ENCODE measurements at places on chromosomes 5 and 9.

GRCh38 chr5:132012371-132013005, 1.0 kb upstream of the ACSL6 start:
- peak; percentile 75 for DNase-seq

DNA sequence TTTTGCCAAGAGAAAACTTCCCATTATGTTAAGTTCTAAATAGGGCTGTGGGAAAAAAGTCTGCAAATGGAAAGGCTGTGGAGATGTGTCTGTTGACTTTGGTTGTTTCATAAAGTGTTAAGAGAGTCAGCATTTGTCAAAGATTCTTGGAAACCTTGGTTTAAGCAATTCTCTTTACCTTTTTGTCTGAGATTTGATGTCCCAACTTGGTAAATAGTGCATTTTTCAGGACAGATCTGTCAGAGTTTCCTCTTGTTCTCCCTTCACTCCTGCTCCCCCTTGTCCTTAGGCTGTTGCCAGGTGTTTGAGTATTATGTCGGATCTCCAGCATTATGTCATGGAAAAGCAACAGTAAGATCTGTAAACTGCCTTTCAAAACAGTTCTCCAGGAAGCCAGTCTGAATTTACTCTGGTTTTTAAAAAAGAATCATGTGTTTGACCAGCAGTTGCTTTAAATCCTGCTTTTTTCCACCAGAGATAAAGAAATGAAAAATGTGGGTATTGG, 79.1 kb upstream of the ADAMTSL1 start:
- DNase-seq: no peak

DNA sequence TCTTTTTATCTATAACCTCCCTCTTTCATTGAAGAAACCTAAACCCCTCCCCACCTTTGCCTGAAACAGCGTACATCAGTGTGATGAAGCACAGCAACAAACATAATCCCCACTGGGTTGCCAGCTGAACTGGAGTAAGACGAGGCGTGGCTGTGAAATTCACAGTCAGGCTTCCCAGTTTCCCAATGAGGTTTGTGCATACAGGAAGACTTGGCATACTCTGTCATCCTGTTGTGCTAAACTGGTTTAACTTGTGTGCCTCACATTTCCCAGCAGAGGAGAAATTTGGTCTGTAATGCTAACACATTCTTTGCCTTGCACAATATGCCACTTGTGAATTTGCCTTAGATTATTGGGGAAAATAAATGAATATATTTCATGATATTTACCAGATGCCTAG, 121.5 kb downstream of the SV2C start:
- DNase-seq: no peak

- DNase-seq: no peak
These were observed 11.3 kb downstream of the IL7R start for GRCh38 chr5:35867998-35868397.

DNA sequence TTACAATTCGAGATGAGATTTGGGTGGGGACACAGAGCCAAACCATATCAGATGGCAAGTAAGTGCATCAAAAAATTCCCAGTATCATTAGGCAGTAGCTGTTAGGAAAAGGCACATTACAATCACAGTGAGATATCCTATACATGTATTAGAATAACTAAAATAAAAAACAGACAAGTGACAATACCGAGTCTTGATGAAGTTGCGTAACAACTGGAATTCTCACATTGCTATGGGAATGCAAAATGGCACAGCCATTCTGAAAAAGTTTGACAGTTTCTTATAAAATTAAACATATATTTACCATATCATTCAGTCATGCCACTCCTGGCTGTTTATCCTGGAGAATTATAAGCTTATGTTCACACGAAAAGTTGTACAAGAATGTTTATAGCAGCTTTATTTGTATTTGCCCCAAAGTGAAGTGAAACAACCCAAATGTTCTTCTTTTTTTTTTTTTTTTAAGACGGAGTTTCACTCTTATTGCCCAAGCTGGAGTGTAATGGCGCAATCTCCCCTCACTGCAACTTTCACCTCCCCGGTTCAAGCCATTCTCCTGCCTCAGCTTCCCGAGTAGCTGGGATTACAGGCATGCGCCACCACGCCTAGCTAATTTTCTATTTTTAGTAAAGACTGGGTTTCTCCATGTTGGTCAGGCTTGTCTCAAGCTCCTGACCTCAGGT, 93.1 kb upstream of the TLE1 start:
- DNase-seq: no peak

DNA sequence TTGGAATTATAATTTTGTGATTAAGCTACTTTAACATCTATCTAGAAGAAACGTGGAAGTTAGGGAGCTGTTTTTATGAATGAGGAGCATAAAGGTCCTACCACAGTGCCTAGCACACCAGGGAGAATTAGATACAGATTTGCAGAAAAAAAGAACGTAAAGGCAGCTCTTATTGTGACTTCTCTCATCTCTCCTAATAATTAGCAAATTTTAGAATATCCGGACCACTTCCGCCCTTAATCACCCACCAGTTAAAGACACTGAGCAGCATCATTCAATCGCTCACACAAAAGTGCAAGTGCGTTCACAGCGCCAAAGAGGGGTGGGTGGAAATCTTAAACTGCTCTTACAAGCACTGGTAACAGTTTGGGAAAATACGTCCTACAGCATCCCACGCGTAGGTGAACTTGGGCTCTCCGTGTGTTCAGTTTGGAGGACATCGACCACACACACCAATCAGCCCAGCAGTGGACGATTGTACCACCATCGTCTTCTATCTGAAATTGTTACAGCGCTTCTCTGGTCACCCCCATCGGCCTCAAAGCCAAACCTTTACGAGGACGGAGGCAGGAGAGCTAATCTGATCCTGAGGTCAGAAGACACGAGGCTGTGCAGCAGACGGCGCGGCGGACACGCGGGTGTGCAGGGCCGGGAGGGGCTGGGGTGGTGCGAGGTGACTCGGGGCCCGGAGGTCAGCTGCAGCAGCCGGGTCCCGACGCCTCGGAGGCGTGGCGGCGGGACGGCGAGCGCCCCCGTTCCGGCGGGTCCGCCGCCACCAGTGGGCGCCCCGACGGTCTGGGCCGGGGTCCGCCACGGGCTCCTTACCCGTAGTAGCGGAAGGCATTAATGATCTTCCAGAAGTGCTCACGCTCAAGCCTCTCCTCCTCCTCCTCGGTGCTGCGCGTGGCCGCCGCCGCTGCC, 646 bp downstream of the CARNMT1 start:
- peak; percentile 53 for DNase-seq

DNA sequence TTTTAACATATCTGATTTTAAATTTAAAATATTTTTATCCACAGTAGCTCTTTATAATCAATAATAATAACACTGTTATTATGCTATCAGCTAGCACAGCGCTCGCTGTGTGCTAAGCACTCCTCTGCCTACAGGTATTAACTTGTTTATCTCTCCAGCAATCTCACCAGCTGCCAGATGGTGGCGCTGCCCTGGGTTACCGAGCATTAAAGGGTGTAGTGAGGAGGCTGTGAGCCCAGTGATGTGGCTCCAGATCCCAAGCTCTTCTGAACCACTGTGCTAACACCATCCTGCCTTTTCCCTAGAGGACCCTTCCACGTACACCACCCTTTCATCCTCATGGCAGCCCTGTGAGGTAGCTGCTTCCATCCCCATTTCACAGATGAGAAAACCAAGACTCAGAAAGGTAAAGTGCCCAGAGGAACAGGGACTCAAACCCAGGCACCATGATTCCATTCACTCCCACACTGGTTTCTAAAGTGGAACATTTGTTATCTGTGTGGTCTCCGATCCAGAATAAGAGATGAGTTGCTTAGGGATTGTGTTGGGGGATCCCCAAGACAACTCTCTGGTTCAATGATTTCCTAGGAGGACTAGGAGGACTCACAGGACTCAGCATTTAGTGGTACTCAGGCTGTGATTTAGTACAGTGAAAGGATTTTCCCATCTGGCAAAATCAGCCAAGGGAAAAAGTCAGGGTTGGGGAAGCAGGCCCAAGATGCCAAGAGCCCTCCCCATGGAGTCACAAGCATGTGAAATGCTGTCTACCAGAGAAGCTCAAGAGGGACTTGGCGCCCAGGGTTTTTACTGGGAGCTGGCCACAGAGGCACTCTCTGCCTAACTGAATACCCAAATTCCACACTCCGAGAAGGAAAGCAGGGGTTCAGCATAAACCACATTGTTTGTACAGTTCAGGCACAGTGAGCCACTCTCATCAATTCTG, 7.0 kb downstream of the IGFBPL1 start:
- peak; percentile 50 for DNase-seq

- DNase-seq: no peak
These were observed 2115.0 kb downstream of the MAT2B start for GRCh38 chr5:165620394-165620793.

- no peak for DNase-seq
These were observed 30.4 kb upstream of the SLIT3 start for GRCh38 chr5:169331292-169331852.

- DNase-seq: no peak
These were observed 48.5 kb downstream of the LRRC70 start for GRCh38 chr5:62627121-62627520.

DNA sequence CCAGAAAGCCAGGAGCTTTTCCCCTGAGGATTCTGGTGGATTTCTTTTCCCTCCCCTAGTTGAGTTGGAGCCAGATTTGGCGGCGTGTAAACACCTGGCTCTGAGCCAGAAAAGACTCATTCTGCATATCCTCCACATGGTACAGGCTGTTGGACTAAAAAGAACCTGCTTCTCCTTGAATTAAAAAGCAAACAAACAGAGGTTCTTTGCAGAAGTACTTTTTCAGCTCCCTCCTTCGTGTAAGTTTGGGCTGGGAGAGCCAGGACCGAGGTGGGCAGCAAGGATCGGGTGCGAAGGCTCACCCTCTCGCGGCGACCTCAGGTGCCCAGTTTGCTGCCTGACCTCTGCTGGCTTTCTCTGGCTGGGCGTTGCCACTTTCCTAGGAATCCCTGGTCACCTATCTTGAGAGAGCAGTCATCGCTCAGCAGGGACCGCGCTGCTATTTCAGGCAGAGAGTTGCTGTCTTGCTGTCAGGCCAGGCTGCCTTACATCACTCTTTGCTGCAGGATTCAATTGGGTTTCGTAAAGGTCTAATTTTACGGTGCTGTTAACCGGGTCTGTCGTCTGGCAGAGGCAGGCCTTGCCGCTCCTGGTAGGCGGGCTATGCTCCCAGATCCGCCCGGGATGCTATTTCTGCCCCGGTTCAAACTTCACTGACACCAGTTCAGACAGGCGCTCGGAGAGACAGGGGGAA, 3.2 kb downstream of the PAPPA start:
- DNase-seq: no peak

DNA sequence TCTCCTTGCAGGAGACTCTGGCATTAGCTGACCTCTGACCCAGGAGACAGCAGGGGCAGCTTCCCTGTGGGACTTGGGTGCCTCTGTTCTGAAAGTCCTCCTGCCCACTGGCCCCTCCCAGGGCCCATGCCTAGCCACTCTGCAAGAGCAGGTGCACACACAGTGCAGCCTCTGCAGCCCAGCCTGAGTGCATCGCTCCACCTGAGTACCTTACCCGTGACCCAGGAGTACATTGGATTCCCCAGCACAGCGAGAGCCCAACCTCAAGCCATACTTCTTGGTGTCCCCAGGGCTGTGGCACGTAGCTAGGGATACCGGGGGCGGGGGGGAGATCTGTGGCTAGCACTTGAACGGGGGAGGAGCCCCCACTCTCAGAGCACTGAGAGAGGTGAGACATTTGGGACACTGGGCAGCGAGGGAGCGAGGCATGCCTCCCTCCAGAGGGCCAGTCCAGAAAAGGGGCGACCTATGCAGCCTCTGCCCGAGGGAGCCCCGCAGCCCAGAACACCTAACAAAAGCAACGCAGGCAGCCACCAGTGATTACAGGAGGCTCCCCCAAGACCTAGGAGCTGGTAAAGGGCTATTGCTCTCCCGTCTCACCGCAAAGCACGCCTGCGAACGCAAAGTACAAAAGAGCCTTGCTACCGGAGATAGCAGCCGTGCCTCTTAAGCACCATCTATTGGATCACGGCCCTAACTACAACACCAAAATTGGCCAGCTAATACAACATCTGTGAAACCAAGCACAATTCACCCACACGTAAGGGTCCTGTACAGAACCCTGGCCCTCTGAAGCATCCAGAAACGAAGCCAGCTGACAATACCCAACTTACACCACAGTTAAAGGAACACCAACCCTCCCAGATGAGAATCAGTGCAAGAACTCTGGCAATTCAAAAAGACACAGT, 826 bp upstream of the PRDM9 start:
- DNase-seq: peak; percentile 12

- DNase-seq: no peak
These were observed 2.9 kb downstream of the SV2C start for GRCh38 chr5:76086095-76086494.

DNA sequence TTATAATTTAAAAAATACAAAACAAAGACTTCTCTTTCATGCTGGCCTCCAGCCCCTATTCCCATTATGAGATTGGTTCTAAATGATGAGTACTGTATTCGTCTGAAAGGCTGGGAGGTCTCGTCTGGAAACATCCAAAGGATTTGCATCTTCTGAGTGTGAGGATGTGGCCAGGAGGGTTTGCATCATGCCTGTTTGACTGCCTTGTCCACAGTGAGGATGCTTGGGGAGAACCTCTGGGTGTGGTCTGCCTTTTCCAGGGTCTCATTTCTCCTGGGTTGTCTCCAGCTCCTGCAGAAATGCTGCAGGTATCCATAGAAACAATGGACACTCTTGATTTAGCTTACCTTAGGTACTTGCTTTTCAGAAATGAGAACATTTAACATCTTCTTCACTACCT, 26.4 kb upstream of the CXCL14 start:
- no peak for DNase-seq

GRCh38 chr9:72661401-72662135, 140.2 kb downstream of the TMC1 start:
- DNase-seq: no peak
